ENCODE measurements at places on chromosomes 7 and 10.

- DNase-seq: no peak
These were observed 4.1 kb downstream of the SSBP1 start for GRCh38 chr7:141742229-141742628.

DNA sequence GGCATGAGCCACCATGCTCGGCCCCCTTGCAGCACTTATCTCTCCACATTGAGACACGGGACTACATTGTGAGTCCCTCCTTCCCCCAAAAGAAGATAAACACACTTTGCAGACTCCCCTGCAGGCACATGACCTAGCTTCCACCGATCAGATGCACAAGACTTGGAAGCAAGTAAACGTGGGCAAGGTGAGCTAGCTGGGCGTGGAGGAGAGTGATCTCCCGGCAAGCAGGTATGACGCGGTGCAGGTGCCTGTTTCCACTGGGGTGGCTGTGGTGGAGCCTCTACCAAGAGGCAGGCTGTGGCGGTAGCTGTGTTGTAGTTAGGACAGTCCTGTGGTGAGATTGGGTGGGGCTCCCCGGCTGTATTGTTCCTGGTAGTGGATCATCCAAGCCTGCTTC is 7.7 kb upstream of the COMTD1 start:
- DNase-seq: no peak

- DNase-seq: no peak
These were observed 42.9 kb upstream of the ABI1 start for GRCh38 chr10:26903431-26904217.

DNA sequence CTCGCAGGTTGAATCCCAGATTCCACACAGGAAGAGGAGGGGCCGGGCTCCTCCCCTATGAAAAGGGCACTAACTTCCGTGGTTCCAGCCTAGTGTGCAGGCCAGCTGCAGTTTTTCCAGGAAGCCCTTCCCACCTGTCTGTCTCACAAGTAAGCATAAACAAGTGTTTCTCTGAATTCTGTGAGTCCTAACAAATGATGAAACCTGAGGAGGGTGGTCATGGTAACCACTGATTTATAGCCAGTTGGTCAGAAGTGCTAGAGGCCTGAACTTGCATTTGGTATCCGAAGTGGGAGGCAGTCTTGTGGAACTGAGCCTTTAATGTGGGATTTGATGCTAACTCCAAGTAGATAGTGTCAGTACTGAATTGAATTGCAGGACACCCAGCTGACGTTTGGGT is 54.7 kb upstream of the STEAP4 start:
- DNase-seq: no peak

DNA sequence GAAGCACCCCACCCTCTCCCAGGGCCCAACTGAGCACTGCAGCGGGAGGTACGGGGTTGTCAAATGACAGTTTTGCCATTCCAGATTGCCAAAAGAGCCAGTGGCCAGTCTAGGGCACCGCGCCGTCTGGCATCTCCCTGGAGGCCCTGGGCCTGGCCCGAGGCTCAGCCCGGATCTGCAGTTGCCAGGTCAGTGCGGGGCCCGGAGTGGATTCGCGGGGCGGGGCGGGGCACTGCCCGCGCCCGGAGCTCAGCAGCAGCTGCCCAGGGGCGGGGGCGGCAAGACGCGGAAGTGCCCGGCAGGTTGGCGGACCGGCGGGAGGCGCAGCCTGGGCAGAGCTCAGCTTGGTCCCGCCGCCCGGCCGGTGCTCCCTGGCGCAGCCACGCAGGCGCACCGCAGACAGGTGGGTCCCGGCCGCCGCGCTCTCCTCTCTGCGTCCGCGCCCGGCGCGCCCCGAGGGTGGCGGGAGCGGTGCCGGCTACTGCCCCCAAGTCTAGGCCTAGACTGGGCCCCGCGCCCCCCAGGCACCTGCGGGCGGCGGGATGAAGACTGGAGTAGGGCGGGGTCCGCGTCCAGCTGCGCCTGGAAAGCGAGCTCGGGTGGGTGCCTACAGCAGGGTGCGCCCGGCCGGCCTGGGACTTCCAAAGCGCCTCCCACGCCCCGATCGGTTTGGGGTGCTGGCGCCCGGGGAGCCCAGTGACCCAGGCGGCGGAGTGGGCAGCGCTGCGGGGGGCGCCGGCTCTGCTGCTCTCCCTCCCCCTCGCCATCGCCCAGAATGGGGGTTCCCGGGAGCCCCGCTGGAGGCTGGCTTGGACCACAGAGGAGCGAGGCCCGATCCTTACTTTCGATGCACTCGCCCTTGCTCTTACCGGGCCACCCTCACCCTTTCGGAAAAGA is at the start of gene IRF5:
IRF5 (plus strand) TSS at position 281 of the 897 bp plus-strand sequence. CDS start 4,155 bp downstream, outside the sequence.
- peak; percentile 19 for DNase-seq

- DNase-seq: no peak
These were observed 1.2 kb downstream of the ZMYND11 start for GRCh38 chr10:136465-136762.

Data from DMS79 (cell line).